NCI-H345 (cell line): ENCODE measurements at places on chromosomes 3 and 15.

DNA sequence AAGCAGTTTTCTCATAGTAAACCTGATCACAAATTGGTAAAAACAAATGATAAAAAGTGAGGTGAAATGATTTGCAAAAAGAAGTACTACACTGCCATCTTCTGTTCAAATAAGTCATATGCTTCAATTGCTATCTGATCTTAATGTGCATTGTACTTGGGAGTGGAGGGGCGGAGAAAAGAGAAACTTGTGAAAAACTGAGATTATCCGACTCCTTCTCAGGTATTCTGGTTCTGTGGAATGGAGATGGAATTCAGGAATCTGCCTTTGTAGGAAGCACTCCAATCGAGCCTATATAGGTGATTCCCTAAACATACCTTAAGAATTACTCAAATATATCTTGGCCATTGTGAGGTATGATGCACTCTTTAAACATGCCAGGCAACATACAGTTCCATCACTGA lies 180.6 kb downstream of the CHL1 start:
- DNase-seq, result peak; percentile 13

DNA sequence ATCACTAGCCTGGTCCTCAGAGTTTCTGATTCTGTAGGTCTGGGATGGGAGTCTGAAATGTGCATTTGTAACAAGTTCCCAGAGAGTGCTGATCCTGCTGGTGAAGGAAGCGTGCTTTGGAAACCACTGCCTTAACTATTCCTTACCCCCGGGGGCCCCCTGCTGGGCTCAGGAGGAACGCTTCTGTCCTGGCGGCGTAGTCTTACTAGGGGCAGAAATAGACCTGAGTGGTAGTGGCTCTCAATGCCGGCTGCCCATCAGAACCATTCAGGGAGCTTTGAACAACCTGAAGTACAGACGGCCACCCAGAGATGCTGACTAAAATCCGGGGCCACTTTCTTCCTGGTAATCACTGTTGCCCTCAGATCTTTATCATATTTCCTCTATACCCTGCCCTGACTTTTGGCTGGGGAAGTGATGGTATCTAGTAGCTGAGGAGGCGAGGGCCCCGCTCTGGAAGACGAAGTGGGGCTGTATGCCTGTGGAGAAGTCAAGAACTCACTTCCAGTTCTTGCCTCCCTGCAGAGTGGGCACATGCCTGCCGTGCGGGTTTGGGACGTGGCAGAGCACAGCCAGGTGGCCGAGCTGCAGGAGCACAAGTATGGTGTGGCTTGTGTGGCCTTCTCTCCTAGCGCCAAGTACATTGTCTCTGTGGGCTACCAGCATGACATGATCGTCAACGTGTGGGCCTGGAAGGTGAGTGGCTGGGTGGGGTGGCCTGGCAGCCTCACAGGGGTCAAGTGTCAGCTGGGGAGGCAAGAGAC lies 16.3 kb upstream of the JMJD7 start:
- peak; percentile 18 for DNase-seq

- DNase-seq, result no peak
These were observed 1.3 kb downstream of the ISL2 start for GRCh38 chr15:76337696-76338485.

DNA sequence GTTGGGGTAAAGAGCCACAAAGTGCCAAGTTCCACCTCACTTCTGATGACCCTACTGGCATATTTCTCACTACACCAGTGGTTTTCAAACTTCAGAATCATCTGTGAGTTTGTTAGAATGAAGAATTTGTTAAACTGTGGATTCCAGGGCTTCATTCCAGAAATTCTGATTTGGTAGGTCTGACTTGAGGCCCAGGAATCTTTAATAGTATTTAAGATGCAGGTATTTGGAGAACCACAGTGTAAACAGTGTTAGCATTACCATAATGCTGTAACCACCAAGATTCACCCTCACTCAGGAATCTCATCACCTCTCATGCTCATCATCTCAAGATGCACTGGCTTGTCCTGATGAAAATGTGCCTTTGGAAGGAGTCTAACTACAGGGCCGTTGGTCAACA lies 6.0 kb downstream of the KCNMB3 start:
- no peak for DNase-seq

DNA sequence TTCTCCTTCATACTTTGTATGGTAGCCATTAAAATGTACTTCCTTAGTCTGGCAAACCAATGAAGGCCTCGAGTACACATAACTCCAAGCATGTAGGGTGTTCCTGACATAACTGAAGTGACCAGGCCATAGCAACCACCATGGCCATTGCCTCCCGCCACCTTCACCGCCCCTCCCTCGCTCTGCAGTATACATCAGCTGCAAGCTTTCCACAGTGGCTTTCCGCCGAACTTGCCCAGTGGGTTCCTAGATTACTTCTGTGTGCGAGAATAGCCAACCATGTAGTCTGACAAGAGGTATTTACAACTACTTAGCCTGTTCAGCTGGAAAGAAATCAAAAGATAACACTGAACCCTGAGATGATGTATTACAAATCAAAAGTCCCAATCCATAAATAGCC lies 3.4 kb upstream of the CTNNB1 start:
- no peak for DNase-seq

GRCh38 chr15:74132681-74133651 lies 2.6 kb downstream of the ISLR2 start:
- DNase-seq, result no peak

GRCh38 chr15:100680726-100681125 lies 78.3 kb downstream of the ASB7 start:
- DNase-seq, result no peak

GRCh38 chr15:77630956-77631744 lies 1.6 kb downstream of the LINGO1 start:
- no peak for DNase-seq

GRCh38 chr15:41884458-41884857 lies 9.4 kb downstream of the SPTBN5 start:
- no peak for DNase-seq

DNA sequence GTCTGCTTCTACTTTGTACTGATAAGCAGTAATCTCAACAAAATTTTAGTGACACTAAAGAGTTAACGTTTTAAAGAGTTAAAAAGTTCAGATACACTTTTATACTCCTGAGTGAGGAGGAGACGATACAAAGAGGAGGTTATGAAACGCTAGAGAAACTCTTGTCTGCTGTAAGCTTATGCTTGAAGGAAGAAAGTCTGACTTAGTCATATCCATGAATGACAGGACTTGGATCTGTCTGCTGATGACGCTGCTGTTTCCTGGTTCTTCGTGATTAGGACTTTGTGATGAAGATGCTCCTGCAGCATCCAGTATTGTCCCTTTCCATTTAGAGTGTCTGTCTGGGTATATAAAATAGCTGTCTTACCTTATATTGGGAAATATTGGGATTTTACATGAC lies 15.8 kb downstream of the TCF12 start:
- no peak for DNase-seq

GRCh38 chr15:51736751-51737521 lies 519 bp downstream of the LYSMD2 start:
- DNase-seq, result peak; percentile 62

- no peak for DNase-seq
These were observed 19.3 kb downstream of the POMGNT2 start for GRCh38 chr3:43086460-43087165.
